Left kidney (tissue), 8 donors: ENCODE measurements at places on chromosomes 7 and 10.

DNA sequence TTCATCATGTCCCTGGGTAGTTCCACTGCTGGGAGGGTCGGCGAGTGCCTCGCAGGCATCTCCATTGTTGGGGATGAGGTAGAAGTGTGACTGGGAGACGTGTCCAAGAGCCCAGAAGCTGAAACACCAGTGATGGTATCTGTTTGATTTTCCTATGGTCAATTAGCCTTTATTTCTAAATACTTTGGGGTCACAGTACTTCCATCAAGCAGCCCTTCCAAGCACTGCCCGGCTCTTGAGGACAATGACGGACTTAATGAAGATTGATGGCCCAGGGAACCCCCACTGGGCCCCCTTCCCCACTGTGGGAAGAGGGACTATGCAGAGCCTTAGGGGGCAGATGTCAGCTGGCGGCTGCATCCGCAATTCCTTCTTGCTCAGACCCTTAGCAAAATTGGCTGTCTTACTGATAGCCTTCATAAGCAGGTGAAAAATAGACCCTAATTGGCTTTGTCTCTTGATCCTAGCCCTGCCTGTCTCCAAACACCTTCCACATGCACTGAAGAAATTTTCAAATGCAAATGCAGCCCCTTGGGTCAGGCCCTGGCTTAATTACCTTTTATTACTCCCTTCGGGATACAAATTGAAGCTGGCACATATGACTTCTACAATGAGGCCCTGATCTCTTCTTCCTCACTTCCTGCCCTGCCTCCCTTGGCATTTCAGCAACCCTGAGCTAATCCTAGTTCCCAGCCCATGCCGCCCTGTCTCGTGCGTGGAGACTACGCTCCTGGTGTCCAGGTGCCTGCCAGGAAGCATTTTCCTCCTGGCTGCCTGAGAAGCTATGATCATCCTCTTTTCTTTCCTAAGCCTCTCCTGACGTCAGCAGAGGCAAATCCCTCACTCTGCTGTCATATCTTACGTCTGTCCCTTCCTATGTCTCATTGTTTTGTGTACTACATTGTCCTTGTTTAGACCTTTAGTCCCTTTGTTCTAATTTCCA, 124.5 kb upstream of the GDF10 start:
- DNase-seq: no peak

- no peak for DNase-seq
Measured at GRCh38 chr10:3757638-3758490, 27.1 kb downstream of the KLF6 start.

DNA sequence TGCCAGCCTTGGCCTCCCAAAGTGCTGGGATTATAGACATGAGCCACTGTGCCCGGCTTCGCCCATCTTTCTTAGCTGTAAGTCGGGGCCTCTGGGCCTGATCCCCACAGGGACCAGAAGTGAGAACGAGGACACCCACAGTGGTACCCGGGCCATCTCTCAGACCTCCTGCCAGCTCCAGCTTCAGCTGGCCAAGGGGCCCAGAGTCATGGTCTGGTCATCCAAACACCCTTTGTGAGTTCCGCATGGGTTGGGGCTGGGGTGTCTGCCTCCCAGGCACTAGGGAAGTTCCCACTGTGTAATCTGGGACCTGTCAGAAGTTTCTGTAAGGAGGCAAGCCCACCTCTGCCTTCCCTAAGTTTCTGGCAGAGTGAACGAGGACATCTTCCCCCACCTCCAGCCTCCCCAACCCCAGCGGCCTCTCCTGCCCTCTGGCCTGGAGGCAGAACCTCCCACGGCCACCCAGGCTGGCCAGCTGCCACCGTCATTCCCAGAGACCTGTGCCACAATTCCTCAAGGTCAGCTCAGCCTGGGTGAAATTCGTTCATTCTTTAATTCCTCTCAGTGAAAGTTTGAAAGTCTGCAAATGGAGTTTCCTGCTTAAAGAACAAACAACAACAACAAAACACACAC, 19.5 kb upstream of the FOXL3 start:
- no peak for DNase-seq

- DNase-seq: no peak
Measured at GRCh38 chr10:113044016-113044755, 94.1 kb downstream of the TCF7L2 start.

GRCh38 chr7:150936018-150936417, 42.1 kb downstream of the KCNH2 start:
- no peak for DNase-seq

DNA sequence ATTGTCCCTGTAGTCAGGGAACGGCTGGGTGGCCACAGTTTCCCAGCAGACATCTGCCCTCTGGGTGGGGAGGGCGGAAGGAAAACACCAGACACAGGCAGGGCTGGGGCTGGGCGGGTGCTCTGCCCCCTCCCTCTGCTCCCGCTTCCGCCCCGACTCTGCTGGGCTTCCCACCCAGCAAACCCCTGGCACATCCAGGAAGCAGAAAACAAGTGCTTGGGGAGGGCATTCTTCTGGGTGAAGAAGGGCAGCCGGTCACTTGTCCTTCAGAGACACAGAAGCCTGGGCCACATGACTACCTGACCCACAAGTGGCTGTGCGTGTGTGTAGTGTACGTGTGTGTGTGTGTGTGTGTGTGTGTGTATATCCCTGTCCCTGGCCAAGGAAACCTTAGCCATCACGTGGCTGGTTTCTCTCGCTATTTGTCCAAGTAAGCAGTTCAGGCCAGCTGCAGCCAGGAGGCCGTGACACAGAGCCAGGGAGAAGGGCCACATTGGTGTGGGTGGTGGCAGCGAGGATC, 77.9 kb downstream of the ZMIZ1 start:
- DNase-seq: no peak

DNA sequence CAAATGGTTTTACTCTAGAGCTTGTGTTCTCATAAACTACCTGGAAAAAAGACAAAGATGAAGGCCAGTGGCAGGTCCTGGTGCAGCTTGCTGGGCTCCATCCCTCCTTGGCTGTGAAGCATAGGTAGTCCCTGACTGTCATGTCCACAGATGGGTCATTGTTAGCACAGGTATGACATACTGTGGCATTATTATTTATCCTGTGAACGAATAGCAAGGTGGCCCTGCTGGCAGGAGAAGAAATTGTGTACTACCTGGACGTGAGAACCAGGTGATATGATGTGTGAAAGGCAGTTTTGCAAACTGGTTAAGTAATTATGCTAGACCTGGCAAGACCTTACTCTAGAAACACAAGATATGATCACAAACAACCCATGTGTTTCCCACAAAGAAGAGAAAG, 63.9 kb downstream of the CCDC71L start:
- no peak for DNase-seq

- DNase-seq: no peak
Measured at GRCh38 chr10:34102237-34102673, 712.8 kb downstream of the PARD3 start.

DNA sequence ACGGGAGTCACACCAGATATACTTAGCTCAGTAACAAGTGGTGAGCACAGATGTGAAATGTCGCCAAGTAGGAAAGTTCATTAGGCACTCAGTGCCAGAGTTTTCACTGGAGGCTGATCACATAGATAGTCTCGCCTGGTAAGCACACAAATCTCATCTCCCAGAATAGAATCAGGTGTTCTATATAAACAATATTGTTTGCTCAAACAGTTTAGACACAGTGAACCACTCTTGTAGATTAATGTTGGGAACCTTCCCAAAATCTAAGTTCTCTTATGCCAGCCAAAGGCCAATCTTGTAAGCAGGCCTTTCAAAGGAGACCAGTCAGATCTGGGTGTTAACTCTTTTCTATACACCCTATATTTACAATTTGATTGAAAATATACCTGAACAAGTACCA, 716.5 kb upstream of the GRM3 start:
- no peak for DNase-seq

DNA sequence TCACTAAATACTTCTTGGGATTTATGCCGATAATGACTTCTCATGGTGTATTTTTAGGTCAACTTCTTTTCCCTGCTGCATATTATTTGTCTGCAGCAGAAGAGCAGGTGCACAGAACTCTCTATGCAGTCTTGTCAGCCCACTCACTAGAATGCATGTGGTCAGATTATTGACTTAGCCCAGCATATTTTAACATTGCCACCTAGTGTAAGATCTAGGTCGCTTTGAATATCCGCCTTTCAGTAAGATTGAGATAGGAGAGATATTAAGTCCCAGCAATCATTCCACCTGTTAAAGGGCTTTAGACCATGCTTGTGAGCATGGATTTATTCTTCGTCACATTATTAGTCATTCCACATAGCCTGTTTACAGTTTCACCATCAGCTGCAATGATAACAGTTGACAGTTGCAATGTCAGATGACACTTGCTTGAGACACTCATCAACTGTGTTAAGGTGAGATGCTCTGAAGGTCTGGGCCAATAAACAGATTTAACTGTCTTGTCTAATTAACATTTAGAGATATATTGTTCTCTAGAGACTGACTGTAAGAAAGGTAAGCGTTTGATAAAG, 491.7 kb downstream of the ARL4A start:
- DNase-seq: no peak
